ENCODE measurements at places on chromosomes 2 and 18. TPM values are rescaled to one million over a fixed set of nuclear protein-coding genes. Genes with fewer than 3 reads are reported as not detected.

The GAL3ST2 gene
- polyA plus RNA-seq = not detected

GRCh38 chr18:459814-460593, 40.5 kb downstream of the COLEC12 start:
- DNase-seq = no peak

DNA sequence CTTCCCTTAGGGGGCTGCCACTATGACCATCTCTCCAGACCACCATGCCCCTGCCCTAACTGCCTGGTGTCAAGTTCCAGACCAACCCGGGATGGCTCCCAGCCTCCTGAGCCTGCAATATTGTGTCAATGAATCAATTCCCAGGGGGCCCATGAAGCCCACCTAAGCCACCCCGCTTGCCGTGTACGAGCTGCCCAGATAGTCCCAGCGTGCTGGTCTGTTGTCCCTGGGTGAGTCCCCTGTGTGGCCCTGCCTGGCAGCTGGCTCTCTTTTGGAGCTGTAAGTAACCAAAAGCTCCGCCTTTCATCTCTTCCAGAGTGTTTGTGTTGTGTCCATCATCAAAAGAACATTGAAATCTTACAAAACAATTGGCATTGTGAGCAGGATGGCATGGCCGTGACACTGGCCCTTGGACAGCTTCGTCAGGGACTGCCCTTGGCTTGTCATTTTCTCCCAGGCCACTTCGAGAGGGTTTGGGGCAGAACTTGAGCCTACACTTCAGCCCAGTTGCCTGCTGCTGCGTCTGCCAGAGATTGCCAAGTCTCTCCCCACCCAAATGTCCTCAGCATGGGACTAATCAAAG, 11.3 kb upstream of the MAL start:
- no peak for DNase-seq

The INO80B gene
- polyA plus RNA-seq = 4.8 TPM

The ITGB6 gene
- polyA plus RNA-seq = not detected

GRCh38 chr2:16650287-16651249, 15.1 kb downstream of the CYRIA start:
- DNase-seq = no peak

The CNOT11 gene
- polyA plus RNA-seq = 68.5 TPM

The KRTCAP3 gene
- 0.60 TPM for polyA plus RNA-seq

GRCh38 chr2:77834360-77835002, 312.3 kb upstream of the LRRTM4 start:
- DNase-seq = no peak

DNA sequence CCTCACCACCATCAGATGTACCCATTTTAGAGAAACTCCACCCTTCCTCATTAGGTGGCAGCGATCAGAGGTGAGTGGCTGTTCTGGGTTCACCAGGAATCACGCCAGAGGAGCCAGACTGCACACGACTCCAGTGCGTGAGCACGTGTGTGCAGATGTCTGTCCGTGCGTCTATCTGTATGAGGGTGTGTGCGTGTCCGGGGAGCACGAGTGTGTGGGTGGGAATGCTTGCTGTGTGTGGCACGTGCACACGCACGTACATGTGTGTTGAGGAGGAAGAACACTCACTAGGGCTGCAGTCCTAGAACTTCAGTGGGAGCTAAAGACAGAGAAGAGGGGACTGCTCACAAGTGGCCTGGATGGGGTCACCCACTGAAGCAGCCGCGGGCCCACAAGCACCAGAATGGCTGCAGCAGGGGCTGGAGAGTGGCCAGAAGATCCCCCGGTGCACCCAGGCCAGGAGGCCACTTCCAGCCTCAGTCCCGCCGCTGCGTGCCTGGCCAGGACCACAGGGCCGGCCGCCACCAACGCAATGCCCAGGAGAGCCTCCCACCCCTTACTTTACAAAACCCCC, 13.9 kb downstream of the HDAC4 start:
- no peak for DNase-seq
